ENCODE measurements at places on chromosomes 12 and 14.

DNA sequence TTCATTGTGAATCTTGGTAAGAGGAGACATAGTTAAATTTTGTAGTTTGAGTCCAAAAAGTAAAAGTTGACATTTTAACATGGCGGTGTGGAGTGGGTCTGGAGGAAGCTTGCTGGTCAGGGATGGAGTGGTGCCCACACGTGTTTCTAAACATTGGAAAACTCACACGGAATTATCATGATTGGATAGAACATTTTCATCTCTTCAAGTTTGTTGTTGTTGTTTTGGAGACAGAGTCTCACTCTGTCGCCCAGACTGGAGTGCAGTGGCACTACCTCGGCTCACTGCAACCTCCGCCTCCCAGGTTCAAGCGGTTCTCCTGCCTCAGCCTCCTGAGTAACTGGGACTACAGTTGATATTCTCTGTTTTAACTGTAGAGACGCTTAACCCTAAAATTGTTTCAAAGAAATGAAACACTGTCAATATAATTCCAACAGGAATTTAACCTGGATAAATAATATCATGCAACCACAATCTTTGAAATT, 502 bp upstream of the MBIP start:
- DNase-seq, result no peak

DNA sequence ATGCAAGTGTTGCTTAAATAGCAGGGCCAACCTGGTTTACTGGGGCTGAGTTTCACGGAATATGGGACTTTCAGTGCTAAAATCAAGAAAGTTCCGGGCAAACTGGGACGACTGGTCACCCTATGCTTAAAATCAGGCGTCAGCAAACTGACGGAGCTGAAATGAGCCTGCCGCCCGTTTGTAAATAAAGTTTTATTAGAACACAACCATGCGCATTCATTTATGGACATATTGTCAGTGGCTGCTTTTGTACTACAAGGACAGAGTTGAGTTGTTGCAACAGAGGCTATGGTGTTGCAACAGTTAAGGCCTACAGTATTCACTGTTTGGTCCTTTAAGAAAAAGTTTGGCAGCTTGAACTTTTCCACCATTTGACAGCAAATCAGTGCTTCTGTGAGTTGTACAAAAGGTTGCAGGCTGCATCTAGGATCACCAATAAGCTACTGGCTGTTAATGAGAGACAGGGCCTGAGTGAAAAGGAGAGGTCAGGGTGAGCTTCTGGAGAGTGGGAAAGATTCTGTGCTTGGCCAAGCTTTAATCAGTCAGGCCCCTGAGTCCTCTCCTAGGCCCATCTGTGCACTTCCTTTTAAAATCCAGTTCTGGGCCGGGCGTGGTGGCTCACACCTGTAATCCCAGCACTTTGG, 13.3 kb downstream of the SELPLG start:
- DNase-seq, result no peak

- DNase-seq, result no peak
These were observed 187.0 kb downstream of the ADGRD1 start for GRCh38 chr12:131140697-131141096.

- no peak for DNase-seq
These were observed 58.4 kb downstream of the CCDC85C start for GRCh38 chr14:99545586-99545985.

GRCh38 chr12:63085120-63085519, 65.9 kb downstream of the AVPR1A start:
- DNase-seq, result no peak

- DNase-seq, result no peak
These were observed 38.4 kb upstream of the CCT2 start for GRCh38 chr12:69546693-69547438.

DNA sequence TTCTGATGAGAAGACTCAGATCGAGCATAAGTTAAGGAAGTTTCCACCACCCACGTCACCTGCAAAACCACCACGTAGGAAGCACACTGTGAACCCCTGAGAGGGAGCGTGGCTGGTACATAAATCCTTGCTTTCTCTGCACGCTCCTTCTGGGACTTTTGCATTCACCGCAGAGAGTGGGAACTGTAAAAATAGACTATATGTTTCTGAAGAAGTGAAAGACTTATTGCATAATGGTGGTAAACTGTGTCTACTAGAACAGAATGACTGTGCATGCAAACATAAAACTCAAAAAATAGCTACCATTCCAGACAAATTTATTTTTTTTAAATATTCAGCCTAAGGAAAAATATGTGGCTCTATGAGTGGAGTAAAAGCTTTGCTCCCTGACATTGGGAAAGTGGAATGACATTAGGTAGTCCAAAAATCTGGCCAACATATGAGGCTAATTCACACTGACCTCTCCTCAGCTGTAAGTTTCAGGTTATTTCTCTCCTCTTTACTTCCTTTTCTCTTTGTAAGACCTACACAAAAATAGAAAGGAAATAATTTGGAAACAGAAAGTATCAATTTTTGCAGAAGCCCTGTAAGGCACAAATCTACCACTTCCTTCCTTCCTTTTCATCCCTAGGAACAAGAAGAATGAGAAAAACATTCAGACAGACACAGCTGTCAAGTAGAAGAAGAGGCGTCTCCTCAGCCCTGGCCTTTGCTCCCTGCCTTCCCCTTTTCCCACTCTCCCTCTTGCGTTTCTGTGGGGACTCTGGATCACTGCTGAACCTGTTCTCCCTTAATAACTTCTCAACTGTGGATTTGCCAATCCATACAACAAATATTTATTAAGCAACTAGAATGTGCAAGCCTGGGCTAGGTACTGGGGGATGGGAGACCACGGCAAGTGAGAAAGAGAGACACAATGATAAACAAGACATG, 264.3 kb upstream of the FOXN3 start:
- DNase-seq, result peak; percentile 24

GRCh38 chr12:23550753-23551152, 398.7 kb downstream of the SOX5 start:
- DNase-seq, result no peak

GRCh38 chr14:86787717-86788116, 1205.3 kb downstream of the GALC start:
- no peak for DNase-seq

- DNase-seq, result no peak
These were observed 23.1 kb downstream of the PRIMA1 start for GRCh38 chr14:93765155-93765554.

- no peak for DNase-seq
These were observed 64.5 kb upstream of the DAAM1 start for GRCh38 chr14:59123975-59124374.

DNA sequence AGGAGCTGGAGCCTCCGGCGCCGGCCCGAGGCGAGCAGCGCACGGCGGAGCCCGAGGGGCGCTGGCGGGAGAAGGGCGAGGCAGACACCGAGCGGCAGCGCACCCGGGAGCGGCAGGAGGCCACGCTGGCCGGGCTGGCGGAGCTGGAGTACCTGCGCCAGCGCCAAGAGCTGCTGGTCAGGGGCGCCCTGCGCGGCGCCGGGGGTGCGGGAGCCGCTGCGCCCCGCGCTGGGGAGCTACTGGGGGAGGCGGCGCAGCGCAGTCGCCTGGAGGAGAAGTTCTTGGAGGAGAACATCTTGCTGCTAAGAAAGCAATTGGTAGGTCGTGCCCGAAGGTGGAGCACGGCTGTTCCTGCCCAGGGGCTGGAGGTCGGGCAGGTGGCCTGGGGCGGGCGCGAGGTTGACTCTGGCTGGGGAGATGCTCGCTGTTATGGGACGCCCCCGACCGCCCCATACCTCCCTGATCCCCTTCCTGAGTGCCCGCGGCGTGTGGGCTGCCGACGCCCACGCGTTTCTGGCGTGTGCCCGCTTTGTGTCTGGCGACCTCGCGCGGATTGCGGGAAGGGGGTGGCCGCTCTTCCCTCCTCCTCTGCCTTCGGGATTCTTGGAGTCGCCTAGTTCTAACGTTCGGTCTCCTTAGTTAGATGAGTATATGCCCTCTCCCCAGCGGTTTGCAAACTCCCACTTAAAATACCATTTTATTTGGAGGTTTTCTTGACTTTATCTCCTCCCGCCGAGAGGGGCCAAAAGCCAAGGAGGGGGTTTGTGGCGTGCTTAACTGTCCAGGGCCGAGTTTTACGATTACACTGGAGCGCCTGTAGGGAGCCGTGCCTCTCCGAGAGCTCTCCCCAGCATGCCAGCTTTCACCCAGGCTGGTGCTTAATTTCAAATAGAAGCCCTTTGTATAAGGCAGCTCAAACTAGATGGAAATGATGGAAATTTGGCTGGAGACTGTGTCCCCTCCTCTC, 752 bp downstream of the DACT1 start:
- peak; percentile 14 for DNase-seq

DNA sequence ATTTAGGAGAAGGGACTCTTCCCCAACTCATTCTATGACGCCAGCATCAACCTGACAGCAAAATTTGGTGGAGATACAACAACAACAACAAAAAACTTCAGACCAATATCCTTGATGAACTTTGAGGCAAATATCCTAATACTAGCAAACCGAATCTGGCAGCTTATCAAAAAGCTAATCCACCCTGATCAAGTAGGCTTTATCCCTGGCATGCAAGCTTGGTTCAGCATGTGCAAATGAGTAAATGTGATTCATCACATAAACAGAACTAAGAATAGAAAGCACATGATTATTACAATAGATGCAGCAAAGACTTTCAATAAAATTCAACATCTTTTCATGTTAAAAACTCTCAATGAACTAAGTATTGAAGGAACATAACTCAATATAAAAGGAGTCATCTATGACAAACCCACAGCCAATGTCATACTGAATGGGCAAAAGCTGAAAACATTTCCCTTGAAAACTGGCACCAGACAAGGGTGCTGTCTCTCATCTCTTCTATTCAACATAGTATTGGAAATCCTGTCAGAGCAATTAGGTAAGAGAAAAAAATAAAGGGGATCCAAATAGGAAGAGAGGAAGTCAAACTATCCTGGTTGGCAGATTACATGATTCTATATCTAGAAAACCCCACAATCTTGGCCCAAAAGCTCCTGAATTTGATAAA, 233.3 kb downstream of the CCDC59 start:
- no peak for DNase-seq

DNA sequence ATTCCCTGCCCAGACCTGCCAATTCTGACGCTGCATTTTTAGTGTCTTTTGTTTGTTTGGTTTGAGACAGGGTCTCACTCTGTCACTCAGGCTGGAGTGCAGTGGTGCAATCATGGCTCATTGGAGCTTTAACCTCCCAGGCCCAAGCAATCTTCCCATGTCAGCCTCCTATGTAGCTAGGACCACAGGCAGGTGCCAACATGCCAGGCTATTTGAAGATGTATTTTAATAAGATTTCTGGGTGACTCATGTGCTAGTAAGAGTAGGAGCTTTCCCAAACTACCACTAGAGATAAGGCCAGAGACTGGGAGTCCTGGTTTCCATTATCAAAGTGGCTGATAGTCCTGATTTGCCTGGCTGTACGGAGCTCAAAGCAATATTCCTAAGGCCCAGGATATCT, 693.3 kb downstream of the MED13L start:
- no peak for DNase-seq

DNA sequence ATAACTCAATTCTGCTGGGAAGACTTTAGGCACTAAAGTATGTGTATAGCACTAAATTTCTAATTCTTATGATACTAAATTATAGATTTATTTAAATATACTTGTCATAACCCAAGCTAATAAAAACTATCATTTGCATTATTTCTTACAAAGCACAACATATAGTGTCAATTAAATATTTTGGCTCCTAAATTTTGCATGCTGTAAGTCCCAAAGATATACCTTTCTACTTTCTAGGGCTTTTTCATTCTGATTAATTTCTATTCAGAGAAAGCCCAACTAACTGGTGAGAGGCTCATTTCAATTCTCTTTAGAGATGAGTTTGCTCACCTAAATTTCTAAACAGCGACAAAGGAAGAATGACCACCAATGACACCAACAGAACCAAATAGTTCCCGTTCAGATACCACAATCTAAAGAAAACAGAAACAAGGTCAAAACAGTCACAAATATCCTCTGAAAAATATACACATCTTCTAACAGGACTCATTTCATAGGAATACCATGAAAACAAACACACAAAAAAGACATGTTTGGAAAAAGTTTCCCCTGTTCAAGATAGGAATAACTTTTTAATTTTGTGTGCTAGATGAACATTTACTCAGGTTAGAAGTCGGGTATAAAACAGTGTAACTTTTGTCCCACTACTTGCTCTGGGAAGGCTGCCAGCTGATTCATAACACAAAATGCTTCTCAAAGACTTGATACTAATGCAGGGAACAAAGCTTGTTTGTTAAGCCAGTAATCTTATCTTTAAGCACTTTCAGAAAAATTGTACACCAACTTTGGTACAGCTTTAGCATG, 7.6 kb downstream of the SLC38A2 start:
- no peak for DNase-seq

DNA sequence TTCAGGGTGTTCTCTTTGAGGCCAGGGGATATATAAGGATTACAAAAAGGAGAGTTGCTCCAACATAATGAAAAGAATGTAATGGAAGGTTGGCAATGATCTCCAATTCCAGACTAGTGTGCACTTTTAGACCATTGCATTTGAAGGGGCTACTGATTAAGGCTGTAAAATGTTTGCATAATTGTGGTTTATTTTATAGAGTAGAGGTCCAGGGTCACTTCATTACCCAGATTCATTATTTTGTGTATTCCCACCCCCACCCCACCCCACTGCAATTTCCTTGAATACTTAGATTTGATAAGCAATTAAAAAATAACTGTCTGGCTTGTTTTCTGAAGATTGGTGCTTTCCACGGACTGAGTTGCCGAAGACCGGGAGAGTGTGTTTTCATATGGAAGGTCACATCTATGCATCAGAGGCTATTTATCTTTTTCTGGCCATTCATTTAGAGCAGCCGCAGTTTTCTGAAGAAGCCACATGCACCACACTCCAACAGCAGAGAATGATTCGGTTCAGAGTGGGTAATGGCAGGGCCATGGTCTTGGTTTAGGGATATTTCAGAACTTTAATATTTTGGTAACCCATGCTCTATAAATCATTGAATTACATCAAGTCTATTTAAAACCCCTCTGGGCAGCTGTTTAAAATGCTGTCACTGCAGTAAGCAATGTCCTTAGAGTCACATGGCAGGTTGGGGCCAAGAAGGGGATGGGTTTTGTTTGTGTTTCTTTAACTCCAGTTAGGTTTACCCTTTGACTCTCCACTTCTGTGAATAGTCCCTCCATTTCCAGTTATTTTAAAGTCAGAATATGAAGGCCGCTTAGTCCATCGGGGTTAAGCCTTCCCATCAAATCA, 94.6 kb downstream of the TMEM30B start:
- DNase-seq, result no peak

DNA sequence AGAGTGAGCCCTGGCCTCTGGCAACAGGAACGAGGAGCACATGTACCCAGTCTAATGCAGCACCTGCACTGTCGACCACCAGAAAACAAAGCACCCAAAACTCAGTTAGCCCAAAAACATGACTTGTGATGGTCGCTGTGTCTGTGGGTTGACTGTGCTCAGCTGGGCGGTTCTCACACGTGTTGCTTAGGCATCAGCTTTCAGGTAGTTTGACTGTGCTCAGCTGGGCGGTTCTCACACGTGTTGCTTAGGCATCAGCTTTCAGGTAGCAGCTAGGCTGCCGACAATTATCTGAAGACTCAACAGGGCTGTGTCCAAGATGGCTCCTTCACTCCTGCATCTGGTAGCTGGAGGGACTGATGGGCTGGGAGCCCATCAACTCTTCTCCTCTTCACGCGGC, 1.2 kb upstream of the LRCOL1 start:
- no peak for DNase-seq
